ENCODE measurements at places on chromosomes 5 and 9.

GRCh38 chr5:125607018-125607417 is 816.2 kb upstream of the GRAMD2B start:
- no peak for DNase-seq

GRCh38 chr5:110823571-110823970 is 84.8 kb downstream of the SLC25A46 start:
- no peak for DNase-seq

DNA sequence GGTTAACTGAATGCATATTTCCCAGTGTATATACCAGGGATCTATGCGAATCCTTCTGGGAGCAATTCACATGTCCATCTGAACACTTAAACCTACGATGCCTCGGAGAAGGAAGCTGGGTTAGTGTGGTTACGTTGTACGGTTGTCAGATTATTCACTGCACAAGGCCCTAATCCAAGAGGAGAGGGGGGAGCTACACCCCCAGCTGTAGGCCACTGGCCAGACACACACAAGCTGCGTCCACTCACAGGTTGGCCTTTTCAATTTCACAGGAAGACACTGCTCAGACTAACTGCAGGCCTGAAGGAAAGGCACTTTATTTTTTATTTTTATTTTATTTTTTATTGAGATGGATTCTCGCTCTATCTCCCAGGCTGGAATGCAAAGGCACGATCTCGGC is 184.5 kb upstream of the GNA14 start:
- no peak for DNase-seq

GRCh38 chr5:139181835-139182452 is 16.2 kb downstream of the SIL1 start:
- DNase-seq, result no peak

- no peak for DNase-seq
These were observed 84.9 kb upstream of the MPDZ start for GRCh38 chr9:13364271-13365000.

DNA sequence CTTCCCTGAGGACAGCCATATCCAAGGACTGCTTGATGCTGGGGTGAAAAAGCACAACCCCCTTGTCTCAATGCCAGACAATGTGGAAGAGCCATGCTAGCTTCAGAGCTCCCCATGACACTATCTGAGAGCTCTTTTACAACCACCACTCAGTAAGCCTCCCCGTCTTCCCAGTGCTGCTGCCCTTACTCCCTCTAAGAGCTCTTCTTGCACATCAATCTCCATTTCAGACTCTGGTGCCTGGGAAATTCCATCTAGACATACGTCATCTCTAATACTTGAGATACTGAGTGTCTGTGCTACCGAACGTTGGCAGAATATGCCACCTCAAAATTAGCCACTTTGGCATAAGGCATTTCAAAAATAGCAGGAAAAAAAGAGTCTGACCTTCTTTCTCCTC is 94.5 kb downstream of the EDIL3 start:
- DNase-seq, result no peak

- no peak for DNase-seq
These were observed 92.7 kb upstream of the HAND1 start for GRCh38 chr5:154570572-154571324.

- no peak for DNase-seq
These were observed 9.8 kb downstream of the RIGI start for GRCh38 chr9:32516241-32516640.

DNA sequence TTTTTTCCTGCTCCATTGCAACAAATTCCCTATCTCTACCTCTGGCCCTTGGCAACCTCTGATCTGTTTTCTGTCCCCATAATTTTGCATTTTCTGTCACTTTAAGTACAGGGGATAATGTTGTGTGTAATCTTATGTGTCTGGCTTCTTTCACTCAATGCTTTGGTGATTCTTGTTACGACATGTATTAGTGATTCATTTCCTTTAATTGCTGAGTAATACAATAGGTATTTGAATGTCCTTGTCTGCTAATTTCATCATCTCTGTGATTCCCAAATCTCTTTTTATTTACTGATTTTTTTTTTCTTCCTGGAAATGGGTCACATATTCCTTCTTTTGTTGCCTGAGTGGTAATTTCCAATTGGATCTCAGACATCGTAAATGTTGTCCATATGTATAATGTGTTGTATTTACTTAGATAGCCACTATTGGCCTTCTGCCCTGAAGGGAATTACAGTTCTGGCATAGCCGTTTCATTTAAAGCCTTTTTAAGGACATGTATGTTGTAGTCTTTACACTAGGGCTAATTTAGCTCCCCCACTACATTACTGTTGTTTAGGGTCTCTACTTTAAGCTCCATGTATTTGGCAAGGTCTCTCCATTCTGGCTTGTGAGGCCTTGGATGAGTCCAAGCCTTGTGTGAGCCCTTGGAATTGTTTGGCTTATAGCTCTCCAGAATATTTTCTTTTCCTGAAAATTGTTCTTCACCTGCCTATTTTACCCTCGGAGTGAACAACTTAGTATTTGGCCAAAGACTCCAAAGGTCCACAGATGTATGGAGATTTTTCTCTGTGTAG is 683.8 kb downstream of the LRRC70 start:
- no peak for DNase-seq
